ENCODE measurements at places on chromosomes 13 and 19. TPM values are rescaled to one million over a fixed set of nuclear protein-coding genes. Genes with fewer than 3 reads are reported as not detected.

DNA sequence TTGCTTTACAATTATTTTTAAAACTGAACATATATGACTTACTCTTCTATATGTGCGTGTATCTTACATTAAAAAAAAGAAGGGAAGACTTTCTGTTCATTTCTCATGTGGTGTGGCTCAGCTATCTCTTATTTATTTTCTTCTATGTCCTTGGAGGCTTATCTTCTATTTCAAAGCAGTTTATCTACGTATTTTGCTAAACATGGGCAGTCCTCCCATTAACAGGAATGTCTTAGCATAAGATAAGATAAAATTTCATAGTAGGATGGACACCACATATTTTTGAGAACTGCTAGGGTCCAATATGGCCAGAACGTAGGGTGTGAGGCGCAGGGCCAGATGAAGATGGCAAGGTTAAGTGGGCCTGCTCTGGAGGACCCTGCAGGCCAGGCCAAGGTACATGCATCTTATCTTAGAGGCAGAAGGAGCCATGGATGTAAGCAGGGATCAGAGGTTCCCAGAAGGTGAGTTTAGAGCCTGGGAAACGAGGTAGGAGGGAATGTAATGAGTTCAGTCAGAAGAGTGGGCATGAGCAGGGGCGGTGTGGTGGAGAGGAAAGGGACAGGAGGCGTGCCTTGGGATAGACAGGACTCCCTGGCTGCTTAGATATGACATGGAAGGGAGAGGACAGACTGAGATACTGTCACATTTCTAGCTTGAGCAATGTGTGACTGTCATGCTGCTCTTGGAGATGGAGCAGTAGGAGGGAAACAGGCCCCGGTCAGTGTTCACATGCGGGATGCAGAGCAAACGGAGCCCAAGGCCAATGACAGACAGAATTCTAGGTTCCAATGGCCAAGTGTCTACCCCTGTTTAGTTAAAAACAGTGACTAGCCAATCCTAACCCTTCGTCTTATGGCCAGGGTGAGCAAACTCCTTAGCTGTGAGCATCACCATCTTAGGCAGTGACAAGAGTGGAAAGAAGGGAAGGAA, 68.6 kb upstream of the MEDAG start:
- no peak for DNase-seq

DNA sequence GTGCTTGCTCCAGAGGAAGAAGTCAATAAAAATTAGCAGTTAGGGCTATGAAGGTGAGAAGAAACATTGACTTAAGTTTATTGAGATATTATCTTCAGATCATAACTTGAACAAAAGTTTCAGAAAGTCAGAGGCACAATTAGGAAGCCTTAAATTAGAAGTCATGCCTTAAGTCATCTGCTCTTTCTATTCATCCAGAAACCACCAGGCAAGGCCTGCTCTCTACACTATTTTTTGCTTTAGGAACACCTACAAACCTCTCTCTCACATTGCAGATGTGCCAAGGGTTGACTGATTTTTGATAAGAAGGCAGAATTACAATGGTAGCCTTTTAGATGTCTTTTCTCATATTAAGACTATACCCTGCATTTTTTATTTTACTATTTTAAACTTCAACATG, 268.7 kb downstream of the SPRY2 start:
- DNase-seq: no peak

The DCT gene
- total RNA-seq: not detected

GRCh38 chr13:113559061-113559460, 25.5 kb upstream of the TFDP1 start:
- no peak for DNase-seq

The CEACAM3 gene
- not detected for total RNA-seq

- no peak for DNase-seq
These were observed 1.8 kb downstream of the CEBPG start for GRCh38 chr19:33375156-33375836.

GRCh38 chr19:49433240-49433901, 8.0 kb downstream of the SLC17A7 start:
- no peak for DNase-seq

The RFX2 gene
- total RNA-seq: 9.2 TPM

DNA sequence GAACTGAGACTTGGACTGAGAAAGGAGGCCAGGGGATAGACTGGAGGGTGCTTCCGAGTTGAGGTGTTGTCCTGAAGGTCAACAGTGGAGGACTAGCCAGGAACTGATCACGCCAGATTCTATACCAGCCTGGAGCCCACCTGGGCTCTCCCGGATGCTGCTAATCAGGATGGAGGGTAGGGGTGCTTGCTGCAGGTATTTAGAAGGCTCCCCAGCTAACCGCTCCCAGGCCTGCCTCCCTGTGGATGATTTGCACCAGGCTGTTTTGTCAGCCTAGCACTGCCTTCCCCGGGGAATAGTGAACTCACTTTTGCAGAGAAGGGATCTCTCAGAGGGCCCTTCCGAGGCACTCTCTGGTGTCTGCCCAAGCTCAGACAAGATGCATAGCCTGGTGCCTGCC, 60.5 kb upstream of the KCTD15 start:
- no peak for DNase-seq

GRCh38 chr13:49932868-49933267, 3.3 kb downstream of the SPRYD7 start:
- DNase-seq: no peak

GRCh38 chr13:26412936-26413716, 144.4 kb upstream of the WASF3 start:
- DNase-seq: no peak

GRCh38 chr13:46893798-46894560, 2.9 kb downstream of the HTR2A start:
- peak; percentile 49 for DNase-seq

The MRPL4 gene
- total RNA-seq: 163 TPM

- no peak for DNase-seq
These were observed 28.0 kb upstream of the ZNF835 start for GRCh38 chr19:56699552-56699951.

The MIPEP gene
- 7.8 TPM for total RNA-seq

DNA sequence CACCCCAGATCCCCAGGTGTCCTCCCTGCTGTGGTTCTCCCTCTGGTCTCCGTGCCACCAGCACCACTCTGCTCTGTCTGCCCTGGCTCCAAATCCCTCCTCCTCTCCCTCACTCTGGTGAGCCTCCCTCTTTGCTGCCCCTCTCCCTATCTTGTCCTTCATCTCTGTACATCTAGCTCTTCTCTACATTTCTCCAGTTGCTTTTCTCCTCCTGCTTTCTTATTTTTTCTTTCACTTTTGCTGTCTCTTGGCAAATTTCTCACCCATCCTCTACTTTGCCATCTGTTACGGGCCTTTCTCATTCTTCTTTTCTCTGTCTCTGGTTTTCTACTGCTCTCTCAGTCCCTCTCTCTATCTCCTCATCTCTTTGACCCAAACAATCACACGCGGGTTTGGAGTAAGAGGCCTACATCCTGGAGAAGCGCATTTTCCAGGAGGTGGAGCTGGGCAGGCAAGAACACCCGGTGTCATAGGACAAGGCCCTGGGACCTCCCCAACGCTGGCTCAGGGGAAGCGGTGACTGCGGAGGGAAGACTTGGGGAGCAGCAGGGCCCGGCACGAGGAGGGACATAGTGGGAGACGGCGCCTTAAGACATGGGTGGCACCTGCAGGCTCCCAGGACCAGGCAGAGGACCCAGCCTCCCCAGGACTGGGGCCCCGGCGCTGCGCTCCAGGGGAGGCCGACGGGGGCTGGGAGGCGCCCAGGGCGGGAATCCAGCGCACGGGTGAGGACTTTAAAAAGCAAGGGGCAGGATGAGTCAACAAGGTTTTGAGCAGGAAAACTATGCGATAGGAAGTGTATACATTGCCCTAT, 9.9 kb downstream of the ZNF611 start:
- no peak for DNase-seq

GRCh38 chr13:99172951-99173350, 27.7 kb upstream of the UBAC2 start:
- no peak for DNase-seq

- DNase-seq: no peak
These were observed 20.1 kb downstream of the N4BP2L1 start for GRCh38 chr13:32407854-32408253.

DNA sequence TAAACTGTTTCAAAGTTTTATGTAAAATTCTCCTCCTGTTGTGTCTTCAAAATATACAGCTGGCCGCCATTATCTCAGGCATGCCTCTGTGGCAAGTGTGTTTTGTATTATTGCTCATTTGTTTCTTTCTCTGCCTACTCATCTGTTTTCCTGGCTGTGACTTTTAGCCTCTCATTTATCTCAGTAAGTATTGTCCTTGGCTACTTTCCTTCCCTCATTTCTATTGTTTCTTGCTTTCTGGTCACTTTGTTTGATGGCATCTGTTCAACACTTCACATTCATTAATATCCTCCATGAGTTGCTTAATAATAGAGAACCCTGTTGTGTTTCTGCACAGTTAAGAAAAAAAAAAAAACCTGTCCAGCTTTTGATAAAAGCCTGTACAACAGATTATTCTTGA, 869.4 kb downstream of the PCDH17 start:
- no peak for DNase-seq

DNA sequence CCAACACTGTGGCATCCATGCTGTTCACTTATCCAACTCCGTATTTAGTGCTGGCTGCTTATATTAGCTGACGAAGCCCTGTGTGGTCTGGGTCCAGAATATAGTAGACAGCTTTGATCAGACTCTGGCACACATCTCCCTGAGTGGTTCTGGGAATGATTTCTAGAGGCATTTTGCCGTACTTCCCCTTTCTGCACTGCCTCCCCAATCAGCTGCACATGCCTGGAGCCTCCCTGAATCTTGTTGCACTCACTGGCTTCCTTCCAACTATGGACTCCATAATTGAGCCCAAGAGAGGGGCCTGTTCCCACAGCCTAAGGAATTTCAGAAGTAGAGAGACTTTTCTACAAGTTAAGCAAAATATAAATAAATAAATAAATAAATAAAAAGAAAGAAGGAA, 30.4 kb upstream of the PCDH8 start:
- no peak for DNase-seq

The PRTN3 gene
- not detected for total RNA-seq

The RUBCNL gene
- 2.8 TPM for total RNA-seq

- DNase-seq: no peak
These were observed 55.6 kb downstream of the RCBTB2 start for GRCh38 chr13:48477191-48477855.
